ENCODE measurements at places on chromosomes 11 and 22.

DNA sequence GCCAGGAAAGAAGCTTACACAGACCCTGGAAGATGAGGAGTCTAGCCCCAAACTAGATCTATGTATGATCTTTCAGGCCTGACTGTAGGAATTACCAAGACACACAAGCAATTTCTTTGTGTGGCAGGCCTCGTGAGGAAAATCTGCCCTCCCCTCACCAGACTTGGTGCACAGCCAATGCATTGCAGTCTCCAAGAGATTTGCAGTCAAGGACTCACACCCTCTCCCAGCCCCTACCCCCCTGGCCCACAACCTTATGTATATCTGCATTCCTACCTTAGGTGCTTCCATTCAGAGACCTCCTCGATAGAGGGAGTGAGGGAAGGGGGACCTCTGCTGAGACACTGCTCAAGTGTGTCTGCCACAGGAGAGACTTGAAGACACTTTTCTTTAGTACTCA is 9.8 kb downstream of the OR8B12 start:
- DNase-seq, result no peak

GRCh38 chr11:91860661-91861060 is 364.0 kb upstream of the FAT3 start:
- DNase-seq, result no peak

GRCh38 chr11:82909015-82909640 is 7.6 kb downstream of the DDIAS start:
- no peak for DNase-seq

DNA sequence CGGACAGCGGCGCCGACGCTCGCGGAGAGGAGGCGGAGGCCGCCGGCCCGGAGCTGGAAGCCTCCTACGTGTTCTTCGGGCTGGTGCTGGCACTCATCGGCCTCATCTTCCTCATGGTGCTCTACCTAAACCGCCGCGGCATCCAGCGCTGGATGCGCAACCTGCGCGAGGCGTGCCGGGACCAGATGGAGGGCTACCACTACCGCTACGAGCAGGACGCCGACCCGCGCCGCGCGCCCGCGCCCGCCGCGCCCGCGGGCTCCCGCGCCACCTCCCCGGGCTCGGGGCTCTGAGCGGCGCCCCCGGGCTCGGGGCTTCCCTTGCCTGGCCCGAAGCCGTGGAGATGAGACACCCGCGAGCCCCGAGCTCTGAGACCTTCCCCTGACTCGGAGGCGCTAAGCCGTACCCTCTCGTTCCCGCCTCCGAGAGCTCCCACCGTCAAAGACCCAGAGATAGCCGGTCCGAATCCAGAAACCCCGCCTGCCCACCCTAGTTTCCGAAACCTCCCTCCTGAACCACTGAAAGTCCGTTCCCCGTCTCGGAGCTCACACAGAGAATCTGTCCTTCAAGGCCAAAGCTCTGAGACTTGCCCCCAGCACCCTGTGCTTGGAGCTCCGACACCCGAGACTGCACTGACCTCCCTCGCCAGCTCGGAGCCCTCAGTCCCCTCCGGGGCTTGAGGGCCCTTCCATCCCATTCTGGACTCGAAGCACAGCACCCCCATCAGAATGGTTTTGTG is 1.5 kb downstream of the TPBGL start:
- DNase-seq, result no peak

DNA sequence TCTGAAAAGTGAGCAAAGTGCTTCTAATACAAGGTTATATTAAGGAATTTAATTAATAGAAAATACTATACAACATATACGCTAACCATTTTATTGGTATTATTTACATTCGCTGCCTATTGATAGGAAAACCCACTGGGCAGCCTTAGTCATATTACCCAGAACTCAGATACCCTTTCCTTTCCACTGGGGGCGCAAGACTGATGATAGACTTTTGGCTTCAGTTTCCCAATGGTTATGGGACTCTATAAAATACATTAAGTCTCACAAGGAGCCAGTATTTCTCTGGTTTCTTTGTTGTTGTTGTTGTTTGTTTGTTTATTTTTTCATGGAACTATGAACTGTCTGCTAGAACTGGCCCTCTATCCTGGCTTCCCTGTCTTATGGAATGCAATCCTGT is 471.1 kb upstream of the KIRREL3 start:
- DNase-seq, result no peak

DNA sequence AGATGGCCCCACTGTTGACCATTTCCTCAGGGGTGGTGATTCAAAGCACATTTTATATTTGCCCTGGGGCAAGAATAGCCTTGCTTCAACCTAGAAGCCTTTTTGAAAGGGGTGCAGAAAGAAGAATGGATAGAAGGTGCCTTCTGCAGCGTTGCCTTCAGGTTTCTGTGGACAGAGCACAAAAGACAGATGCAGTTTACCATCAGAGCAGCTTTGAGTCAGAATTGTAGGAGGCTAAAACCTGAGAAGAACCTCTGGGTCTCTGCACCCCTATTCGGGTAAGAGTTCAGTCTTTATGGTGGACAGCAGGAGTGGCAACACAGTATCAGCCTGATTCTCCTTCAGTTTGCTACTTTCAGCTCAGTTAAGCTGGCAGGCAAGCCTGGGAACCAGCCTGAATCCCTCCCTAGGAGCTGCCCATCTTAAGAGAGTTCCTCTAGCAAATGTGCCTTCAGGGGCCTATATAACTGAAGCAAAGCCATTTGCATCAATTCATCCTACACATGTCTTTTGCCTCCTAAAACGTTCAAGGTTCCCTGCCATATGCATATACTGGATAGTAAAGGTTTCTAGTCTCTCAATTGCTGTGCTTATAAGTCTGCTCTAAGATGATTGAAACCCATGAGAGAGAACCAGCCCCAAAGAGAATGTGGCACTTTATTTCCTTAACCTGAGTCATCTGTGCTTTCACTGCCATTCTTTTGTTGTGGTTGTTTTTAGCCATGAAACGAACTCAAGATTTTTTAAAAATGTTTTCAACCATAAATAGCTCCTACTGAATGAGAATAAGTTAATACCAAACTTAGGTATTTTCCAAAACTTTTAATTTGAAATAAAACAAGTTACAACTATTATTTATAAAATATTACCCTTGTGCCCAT is 123.0 kb downstream of the TRIM44 start:
- no peak for DNase-seq

Data from MV-4-11 (cell line).